MCF 10A (cell line): ENCODE measurements at places on chromosomes 13 and 19.

GRCh38 chr19:20999731-21000352 is 20.6 kb upstream of the ZNF430 start:
- no peaks in the 10 kb centered on the region for H3K4me1 ChIP-seq
- H3K27me3 ChIP-seq: no peaks in the 10 kb centered on the region
- H3K36me3 ChIP-seq: no peaks in the 10 kb centered on the region
- no peak overlapping the region for H3K4me3 ChIP-seq

GRCh38 chr13:84810781-84811180 is 928.5 kb upstream of the SLITRK1 start:
- no peak for DNase-seq
- peak overlapping the region; percentile 16 for H3K27ac ChIP-seq
- no peaks in the 10 kb centered on the region for H3K4me1 ChIP-seq
- no peak overlapping the region for H3K4me3 ChIP-seq
- no peaks in the 10 kb centered on the region for H3K27me3 ChIP-seq
- no peaks in the 10 kb centered on the region for H3K36me3 ChIP-seq

- no peaks in the 10 kb centered on the region for H3K27me3 ChIP-seq
- DNase-seq: peak; percentile 66
- no peak overlapping the region for H3K4me3 ChIP-seq
- H3K27ac ChIP-seq: no peak overlapping the region
- H3K36me3 ChIP-seq: no peaks in the 10 kb centered on the region
These were observed 214.2 kb downstream of the OXGR1 start for GRCh38 chr13:96780105-96780504.

DNA sequence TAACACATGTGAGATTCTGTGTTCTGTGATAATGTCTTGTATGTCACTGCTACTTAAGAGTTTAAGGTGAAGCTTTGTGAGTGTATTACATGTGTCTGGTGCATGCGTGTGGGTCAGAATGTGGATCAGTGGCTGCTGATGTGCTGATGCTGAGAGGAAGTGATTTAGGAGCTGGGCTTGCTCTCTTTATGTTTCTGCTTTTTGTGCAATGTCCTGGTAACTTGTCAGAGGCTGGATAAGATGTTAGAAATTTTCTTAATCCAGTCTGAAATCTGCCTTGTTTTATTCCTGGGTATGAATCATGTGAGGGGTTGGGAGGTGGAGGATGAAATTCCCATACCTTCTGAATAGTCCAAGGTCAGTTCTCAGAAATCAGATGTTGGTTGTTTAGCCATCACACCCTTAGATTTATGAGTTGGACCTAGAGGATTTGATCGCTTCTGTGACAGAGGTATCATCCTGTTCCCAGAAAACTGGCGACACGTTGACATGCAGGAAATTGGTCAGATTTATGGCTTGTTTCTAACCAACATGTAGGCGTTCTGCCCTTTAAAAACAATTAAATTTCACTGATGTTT is 24.5 kb upstream of the CXCL17 start:
- no peak overlapping the region for H3K27ac ChIP-seq
- H3K4me3 ChIP-seq: no peak overlapping the region
- no peak for DNase-seq
- H3K4me1 ChIP-seq: peaks cover 5% of the 10 kb centered on the region

DNA sequence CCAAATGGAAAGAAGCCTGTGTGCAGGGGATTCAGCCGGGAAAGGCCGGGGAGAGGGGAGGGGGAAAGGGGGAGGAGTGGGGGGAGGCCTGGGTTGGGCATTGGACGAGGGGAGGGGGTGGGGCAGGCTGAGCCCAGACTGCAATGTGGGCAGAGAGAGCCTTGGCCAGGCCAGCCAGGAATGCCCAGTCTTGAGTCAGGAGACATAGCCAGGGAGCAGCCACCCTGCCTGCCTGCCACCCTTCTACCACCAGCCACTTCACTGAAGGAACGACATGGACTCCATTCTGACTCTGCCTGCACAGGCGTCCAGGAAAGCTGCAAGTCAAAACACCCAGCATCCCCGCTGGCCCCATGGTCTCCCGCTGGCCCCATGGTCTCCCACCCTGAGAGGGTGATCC is 498 bp downstream of the PROZ start:
- no peak overlapping the region for H3K4me3 ChIP-seq
- H3K36me3 ChIP-seq: no peaks in the 10 kb centered on the region
- H3K27ac ChIP-seq: no peak overlapping the region
- DNase-seq: no peak
- H3K4me1 ChIP-seq: no peaks in the 10 kb centered on the region
- H3K27me3 ChIP-seq: peaks cover 23% of the 10 kb centered on the region

DNA sequence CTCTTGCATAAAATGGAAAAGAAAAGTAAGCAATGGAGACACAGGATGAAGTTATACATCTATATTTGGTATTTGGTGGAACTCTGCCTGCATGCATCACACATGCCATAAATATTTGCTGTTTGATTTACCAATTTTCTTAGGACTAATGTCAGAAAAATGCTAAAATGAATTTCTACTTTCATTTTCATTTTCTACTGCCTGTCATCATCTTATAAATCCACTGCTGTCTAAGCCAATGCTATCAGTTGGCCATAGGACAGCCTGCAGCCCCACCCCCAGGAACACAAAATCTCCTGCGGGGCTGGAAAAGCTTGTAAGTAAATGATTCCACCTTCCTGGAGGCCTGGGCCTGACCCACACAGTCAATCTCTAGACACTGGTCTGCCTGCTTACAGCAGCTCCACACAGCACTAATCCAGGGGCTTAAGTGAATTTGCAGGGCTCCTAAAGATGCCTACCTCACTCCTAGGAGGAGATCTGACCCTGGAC is 122.0 kb downstream of the ENOX1 start:
- peaks cover 20% of the 10 kb centered on the region for H3K4me1 ChIP-seq
- peak; percentile 21 for DNase-seq
- H3K4me3 ChIP-seq: no peak overlapping the region
- H3K36me3 ChIP-seq: no peaks in the 10 kb centered on the region
- no peak overlapping the region for H3K27ac ChIP-seq

DNA sequence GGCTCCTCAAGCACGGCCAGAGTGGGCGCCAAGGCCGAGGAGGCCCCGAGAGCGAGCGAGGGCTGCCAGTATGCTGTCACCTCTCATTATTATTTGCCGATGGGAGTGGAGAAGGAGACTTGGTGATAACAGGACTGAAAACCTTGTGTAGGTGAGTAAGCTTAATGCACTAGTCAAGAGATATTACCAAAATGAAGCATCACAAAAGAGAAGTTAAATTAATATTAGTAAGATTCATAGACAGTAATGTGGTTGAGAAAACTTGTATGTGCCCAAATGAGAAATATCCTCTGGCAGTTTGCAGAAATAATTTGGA is 204.5 kb upstream of the SLITRK1 start:
- no peak overlapping the region for H3K27ac ChIP-seq
- no peak overlapping the region for H3K4me3 ChIP-seq
- H3K27me3 ChIP-seq: no peaks in the 10 kb centered on the region
- no peak for DNase-seq

GRCh38 chr19:872266-872951 is 12.9 kb downstream of the CFD start:
- peak; percentile 95 for DNase-seq
- H3K27ac ChIP-seq: peak overlapping the region; percentile 64
- peak overlapping the region; percentile 75 for H3K4me3 ChIP-seq
- H3K4me1 ChIP-seq: peaks cover 24% of the 10 kb centered on the region
- H3K36me3 ChIP-seq: peaks cover 40% of the 10 kb centered on the region

DNA sequence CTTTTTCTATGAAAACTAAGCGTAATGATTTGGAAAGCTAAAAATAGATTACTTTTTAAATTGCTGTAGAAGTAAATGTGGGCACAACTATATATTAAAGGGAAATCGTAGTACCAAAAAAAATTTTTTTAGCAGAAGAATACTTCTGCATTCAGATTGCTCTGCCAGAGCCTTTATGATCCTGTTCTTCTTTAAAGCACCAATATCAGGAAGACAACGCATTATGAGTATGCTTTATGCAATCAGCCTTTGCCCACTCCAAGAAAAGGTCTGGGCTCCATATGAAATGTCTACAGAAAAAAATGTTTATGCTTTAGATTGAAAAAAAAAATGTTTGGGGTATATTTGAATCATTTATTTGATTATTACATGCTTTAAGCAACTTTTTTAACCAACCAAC is 137.4 kb downstream of the DIAPH3 start:
- no peaks in the 10 kb centered on the region for H3K27me3 ChIP-seq
- no peak overlapping the region for H3K27ac ChIP-seq
- H3K36me3 ChIP-seq: peaks cover 7% of the 10 kb centered on the region

- H3K4me1 ChIP-seq: peaks cover 18% of the 10 kb centered on the region
- no peaks in the 10 kb centered on the region for H3K36me3 ChIP-seq
- H3K27ac ChIP-seq: peak overlapping the region; percentile 83
These were observed 954 bp upstream of the STK24 start for GRCh38 chr13:98577836-98578285.

DNA sequence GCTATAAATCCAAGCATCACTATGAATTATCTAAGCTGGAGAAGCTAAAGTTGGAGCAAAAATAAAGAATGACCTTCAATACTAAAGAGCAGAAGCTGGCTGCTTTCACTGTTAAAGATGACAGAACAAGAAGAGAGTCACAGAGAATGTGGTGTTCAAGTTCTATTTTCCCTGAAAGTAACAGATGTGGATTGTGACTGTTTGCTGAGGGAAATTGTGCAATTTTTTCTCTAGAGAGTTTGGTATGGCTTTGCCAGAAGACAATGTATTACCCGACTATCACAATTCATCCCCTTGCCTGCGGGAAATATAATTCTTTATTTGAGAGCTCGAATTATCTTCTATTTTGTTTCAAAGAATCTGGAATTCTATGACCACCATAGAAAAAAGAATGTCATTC is 83.1 kb downstream of the TNFSF13B start:
- H3K27me3 ChIP-seq: peaks cover 79% of the 10 kb centered on the region
- no peaks in the 10 kb centered on the region for H3K4me1 ChIP-seq
- no peak for DNase-seq
- no peak overlapping the region for H3K27ac ChIP-seq
- no peak overlapping the region for H3K4me3 ChIP-seq
